GM23248 (cell line): ENCODE measurements at places on chromosomes 12 and 14. TPM values are rescaled to one million over a fixed set of nuclear protein-coding genes. Genes with fewer than 3 reads are reported as not detected.

The FGF6 gene
- not detected in 2 replicates for total RNA-seq

The A2M gene
- 34.9 and 60.6 TPM in 2 replicates for total RNA-seq

The DDX23 gene
- 56.5 and 61.0 TPM in 2 replicates for total RNA-seq

The RNASE3 gene
- total RNA-seq: not detected in 2 replicates

The C12orf56 gene
- total RNA-seq: 0.25 and 0.43 TPM in 2 replicates

The CYP27B1 gene
- 0.86 and 1.0 TPM in 2 replicates for total RNA-seq

The RNASE7 gene
- not detected in 2 replicates for total RNA-seq

The IAPP gene
- not detected in 2 replicates for total RNA-seq

GRCh38 chr12:98799822-98800221 is 154.7 kb downstream of the APAF1 start:
- no peak for DNase-seq
- no peak overlapping the region for H3K4me3 ChIP-seq
- H3K4me1 ChIP-seq: no peaks in the 10 kb centered on the region
- H3K27me3 ChIP-seq: peaks cover 7% of the 10 kb centered on the region
- no peaks in the 10 kb centered on the region for H3K36me3 ChIP-seq

DNA sequence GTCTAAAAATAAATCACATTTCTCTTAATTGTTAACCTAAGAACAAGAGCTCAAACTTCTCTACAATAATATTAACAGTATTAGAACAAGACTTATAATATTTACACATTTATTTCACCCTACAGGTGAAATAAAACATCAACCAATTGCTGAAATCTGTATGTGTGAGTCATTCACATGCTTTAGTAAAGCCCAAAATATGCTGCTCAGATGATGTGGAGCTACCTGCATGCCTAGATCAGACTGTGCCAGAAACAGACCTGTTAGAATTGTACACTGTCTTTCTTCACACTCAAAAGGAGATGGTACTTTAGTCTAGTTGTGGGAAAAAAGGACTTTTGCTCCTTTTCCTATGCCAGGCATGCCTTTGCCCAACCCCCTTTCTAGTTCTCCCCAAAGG is 54.7 kb downstream of the RPS6KA5 start:
- H3K27ac ChIP-seq: no peak overlapping the region
- no peak for DNase-seq
- no peaks in the 10 kb centered on the region for H3K27me3 ChIP-seq
- no peak overlapping the region for H3K4me3 ChIP-seq

DNA sequence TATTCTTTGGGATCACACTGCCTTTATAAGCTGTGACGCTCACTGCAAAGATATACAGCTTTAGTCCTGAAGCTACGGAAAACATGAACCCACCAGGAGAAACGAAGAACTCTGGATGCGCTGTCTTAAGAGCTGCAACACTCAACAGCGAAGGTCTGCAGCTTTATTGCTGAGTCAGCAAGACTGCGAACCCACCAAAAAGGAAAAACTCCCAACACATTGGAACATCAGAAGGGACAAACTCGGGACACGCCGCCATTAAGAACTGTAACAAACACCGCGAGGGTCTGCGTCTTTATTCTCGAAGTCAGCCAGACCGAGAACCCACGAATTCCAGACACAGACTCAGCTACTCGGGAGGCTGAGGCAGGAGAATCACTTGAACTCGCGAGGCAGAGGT is 9.2 kb upstream of the VWF start:
- no peaks in the 10 kb centered on the region for H3K27me3 ChIP-seq
- DNase-seq: no peak
- H3K27ac ChIP-seq: no peak overlapping the region
- H3K36me3 ChIP-seq: no peaks in the 10 kb centered on the region
- H3K4me3 ChIP-seq: no peak overlapping the region

GRCh38 chr12:102993537-102993936 is 36.1 kb downstream of the ASCL1 start:
- no peak overlapping the region for H3K27ac ChIP-seq
- no peak for DNase-seq
- no peak overlapping the region for H3K4me3 ChIP-seq
- H3K36me3 ChIP-seq: no peaks in the 10 kb centered on the region
- H3K4me1 ChIP-seq: no peaks in the 10 kb centered on the region

DNA sequence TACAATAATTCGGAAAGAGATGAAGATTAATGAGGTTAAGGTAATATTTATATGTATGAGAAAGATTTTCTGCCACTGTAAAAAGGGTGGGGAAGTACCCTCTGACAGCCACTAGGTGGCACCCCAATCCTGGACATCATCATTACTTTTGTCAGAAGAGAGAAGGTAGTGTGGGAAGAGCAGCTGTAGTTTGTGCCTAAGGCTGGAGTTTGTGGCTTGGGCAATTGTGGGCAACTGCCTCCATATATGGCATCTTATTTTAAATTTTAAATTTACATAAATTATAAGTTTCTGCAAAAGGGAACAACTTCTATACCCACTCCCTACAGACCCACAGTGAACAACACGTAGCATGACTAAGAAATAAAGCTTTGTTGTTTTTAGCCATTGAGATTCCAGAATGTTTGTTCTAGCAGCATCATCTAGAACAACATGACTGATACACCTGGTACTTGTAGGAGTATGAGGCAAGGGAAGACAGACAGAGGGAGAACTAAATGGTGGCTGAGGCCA is 34.4 kb upstream of the SYCP3 start:
- H3K27me3 ChIP-seq: no peaks in the 10 kb centered on the region
- H3K4me3 ChIP-seq: no peak overlapping the region
- H3K36me3 ChIP-seq: no peaks in the 10 kb centered on the region; the same call in 1 of the 2 replicates
- no peak overlapping the region for H3K27ac ChIP-seq
- peak; percentile 72 for DNase-seq

- H3K4me3 ChIP-seq: no peak overlapping the region
- peaks cover 13% of the 10 kb centered on the region for H3K4me1 ChIP-seq
- DNase-seq: no peak
- H3K36me3 ChIP-seq: no peaks in the 10 kb centered on the region
- H3K27me3 ChIP-seq: no peaks in the 10 kb centered on the region
- H3K27ac ChIP-seq: no peak overlapping the region
Measured at GRCh38 chr14:72856530-72857266, 37.2 kb downstream of the DPF3 start.

GRCh38 chr14:57171363-57171762 is 97.3 kb downstream of the EXOC5 start:
- no peak overlapping the region for H3K4me3 ChIP-seq
- H3K36me3 ChIP-seq: no peaks in the 10 kb centered on the region
- H3K27me3 ChIP-seq: no peaks in the 10 kb centered on the region; the same call in 1 of the 2 replicates
- DNase-seq: peak; percentile 34
- H3K27ac ChIP-seq: no peak overlapping the region

- no peaks in the 10 kb centered on the region for H3K4me1 ChIP-seq
- H3K36me3 ChIP-seq: no peaks in the 10 kb centered on the region
- H3K4me3 ChIP-seq: no peak overlapping the region
- H3K27ac ChIP-seq: no peak overlapping the region
- 0 out of 2 replicates have a peak, but pooled peaks cover 3% of the 10 kb centered on the region for H3K27me3 ChIP-seq
- peak; percentile 47 for DNase-seq
Measured at GRCh38 chr12:110858848-110859247, 12.1 kb downstream of the CCDC63 start.

DNA sequence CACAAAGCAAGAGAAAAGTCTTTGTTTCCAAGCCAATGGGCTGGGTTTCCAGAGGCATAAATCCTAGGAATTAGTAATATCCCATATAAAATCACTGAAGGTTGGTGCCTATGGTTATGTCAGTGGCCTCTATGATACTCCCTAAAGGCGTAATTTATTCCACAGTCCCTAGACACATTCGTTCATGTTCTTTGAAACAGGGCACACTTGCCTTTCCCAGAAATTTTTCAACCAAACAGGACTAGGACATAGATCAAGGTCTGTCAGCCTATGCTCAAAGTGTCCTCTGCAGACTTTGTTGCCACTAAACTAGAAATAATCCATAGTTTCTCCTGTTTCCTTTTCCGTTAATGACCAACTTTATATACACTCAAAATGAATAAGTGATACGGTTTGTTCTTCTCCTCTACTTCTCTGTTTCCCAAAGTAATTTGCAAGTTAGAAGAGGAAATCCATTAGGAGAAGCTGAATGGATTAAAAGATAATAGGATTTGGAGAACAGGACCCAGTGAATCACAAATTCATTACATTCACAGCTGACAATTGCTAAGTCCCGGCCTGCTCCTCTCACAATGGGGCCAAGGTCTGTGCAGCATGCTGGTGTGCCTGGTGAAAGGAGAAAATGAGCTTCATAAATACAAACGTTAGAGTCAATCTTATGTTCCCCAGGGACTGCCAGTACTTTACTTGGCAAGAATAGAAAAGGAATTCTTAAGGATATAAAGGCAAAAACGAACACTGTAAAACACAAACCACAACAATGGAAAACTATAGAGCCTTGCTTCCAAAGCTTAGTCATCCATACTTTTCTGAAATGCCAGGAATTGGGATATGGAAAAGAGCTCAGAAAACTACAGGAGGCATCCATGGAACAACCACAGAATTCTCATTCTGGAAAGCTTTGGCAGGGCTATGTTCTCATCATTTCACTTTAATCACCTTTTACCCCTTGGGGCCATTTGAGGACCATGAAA is 966.2 kb downstream of the NRXN3 start:
- no peak for DNase-seq
- H3K36me3 ChIP-seq: no peaks in the 10 kb centered on the region
- H3K27ac ChIP-seq: no peak overlapping the region

GRCh38 chr12:112239881-112240280 is 114.5 kb downstream of the TRAFD1 start:
- no peak overlapping the region for H3K27ac ChIP-seq
- no peaks in the 10 kb centered on the region for H3K4me1 ChIP-seq
- no peak for DNase-seq
- no peaks in the 10 kb centered on the region for H3K27me3 ChIP-seq

DNA sequence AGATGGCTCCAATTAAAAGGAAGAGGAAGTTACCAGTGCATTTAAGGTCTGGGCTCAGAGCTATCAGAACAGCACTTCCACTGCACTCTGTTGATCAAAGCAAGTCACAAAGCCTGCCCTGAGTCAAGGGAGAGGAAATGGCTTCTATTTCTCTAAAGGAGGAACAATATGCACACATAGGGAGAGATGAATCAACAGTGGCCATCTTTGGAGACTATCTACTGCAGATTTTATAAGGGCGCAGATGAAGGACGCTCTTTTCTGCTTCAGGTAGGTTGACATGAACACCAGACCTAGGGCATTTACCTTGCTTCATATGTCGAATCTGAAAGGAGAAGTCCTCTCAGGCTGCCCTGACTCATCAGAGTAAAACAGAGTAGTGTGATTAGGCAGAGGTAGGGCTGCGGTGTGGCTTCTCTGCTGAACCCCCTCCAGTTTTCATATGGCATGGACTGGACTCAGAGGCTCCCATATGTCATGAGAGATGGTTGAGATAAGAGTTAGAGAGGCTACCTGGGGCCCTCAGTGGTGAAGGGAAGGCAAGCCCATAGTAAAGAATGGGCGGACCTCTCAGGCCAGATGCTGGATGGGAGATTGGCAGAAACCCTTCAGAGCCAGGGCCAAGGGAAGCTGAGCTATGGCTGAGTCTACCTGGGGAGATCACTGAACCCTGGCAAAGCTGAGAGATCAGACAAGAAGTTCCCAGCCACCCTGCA is 84.4 kb downstream of the ARF6 start:
- no peak overlapping the region for H3K4me3 ChIP-seq
- 0 out of 2 replicates have a peak overlapping the region, but pooled peaks have one; percentile 1 for H3K27ac ChIP-seq
- H3K36me3 ChIP-seq: no peaks in the 10 kb centered on the region
- peaks cover 56% of the 10 kb centered on the region for H3K4me1 ChIP-seq
- H3K27me3 ChIP-seq: no peaks in the 10 kb centered on the region

DNA sequence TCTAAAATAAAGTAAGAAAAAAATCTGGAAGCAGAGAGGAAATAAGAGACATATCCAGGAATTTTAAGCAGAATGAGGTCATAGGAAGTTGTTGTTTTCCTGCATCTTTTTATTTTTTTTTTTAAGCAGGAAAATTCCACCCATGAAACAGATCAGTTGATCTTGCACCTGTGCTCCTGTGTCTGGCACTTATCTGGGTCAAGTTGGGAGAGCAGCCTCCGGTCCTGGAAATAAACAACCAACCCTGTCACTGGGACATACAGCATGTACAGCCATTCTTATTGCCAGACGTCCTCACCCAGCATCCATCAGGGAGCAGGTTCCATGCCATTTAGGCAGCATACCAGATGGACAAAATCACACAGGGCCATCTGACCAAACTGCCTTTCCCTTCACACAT is 266.0 kb upstream of the BTG1 start:
- H3K27me3 ChIP-seq: no peaks in the 10 kb centered on the region
- H3K27ac ChIP-seq: no peak overlapping the region
- H3K4me3 ChIP-seq: no peak overlapping the region
- no peak for DNase-seq
- no peaks in the 10 kb centered on the region for H3K36me3 ChIP-seq

- no peak for DNase-seq
- no peaks in the 10 kb centered on the region for H3K36me3 ChIP-seq
- H3K4me1 ChIP-seq: no peaks in the 10 kb centered on the region
- H3K27ac ChIP-seq: no peak overlapping the region
- H3K27me3 ChIP-seq: peaks cover 26% of the 10 kb centered on the region
Measured at GRCh38 chr14:57960946-57961785, 95.3 kb upstream of the SLC35F4 start.

DNA sequence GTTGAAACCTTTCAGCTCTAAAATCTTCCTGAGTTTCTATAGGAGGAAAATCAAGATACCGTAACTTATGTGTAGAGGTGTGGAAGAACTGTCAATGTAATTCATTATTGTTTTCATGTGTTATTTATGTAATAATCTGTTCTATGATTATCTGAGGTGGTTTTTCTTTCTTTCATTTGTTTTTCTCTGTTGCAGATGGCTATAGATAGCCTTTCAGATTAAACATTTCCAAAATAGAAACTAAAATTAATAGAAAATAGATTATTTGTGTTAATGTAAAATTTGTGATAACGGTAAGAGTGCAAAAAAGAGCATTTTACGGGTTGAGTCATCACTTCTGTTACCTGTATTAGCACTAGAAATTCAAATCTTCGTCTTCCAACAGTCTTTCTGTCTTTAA is 128.8 kb downstream of the SYNE2 start:
- no peaks in the 10 kb centered on the region for H3K4me1 ChIP-seq
- H3K27ac ChIP-seq: no peak overlapping the region
- no peaks in the 10 kb centered on the region for H3K36me3 ChIP-seq
- H3K4me3 ChIP-seq: no peak overlapping the region
- DNase-seq: no peak
- H3K27me3 ChIP-seq: no peaks in the 10 kb centered on the region

- no peak overlapping the region for H3K27ac ChIP-seq
- H3K4me1 ChIP-seq: no peaks in the 10 kb centered on the region
- no peak overlapping the region for H3K4me3 ChIP-seq
Measured at GRCh38 chr14:92950773-92951172, 27.8 kb downstream of the CHGA start.

DNA sequence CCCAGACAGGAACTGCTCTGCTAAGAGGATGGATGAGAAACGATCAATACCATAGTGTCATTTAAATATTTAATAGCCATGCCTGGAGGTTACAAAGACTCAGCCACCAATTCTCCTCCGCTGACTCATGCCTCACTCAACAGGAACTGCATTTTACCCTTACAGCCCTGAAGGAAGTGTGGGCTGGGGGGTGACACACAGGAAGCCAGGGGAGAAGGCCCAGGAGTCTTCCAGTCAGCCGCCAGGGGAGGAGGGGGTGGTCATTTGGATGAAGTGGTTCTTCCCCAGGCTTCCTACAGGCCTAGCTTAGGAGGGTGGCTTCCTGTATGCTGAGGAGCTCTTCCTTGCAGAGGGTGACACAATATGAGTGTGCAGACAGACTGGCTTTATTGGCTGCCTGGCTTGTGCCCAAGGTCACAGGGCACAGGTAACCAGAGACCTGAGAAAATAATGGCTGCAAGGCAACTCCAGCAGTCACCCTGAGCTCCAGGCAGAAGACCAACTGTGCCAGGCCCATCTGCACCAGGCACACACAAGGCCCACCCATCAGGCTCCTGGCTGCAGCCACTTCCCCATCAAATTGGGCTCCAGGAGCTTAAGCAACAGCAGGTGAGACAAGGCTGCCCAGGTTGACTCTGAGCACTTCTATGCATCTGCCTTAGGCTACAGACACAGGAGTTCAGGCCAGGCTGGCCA is 30.6 kb upstream of the RPLP0 start:
- peak; percentile 97 for DNase-seq
- peak overlapping the region; percentile 98 for H3K27ac ChIP-seq
- H3K4me1 ChIP-seq: peaks cover 86% of the 10 kb centered on the region
